HL-60 (cell line): ENCODE measurements at places on chromosomes 7 and 10.

- DNase-seq, result no peak
Measured at GRCh38 chr7:150986099-150986512, 4.7 kb upstream of the NOS3 start.

GRCh38 chr7:14714161-14714728 is 188.3 kb downstream of the DGKB start:
- no peak for DNase-seq

GRCh38 chr7:143408686-143409561 is at the start of gene EPHA1:
TSS of gene EPHA1 (minus strand) at chr7:143408856. CDS start at chr7:143408805, 51 bp downstream.
- no peak for DNase-seq

- DNase-seq, result no peak
Measured at GRCh38 chr7:105886776-105887175, 10.4 kb upstream of the ATXN7L1 start.

DNA sequence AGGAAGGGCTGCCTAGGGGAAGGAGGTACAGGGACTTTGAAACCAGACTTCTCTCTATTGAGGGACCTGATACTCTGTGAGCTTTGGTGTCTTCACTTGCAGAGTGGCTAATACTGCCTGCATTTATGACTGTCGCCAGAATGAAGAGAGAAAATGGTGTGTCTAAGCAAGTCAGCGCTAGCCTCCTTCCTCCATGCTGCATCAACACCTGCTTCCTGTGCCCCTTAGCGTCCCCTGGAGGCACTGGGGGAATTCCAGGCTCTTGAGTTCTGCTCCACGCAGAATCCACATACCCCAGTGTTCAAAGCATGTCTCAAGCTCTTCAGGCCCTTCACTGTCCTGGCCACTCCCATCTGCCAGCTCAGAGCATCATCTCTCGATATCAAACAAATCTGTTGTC is 140.5 kb downstream of the PKD1L1 start:
- DNase-seq, result no peak

DNA sequence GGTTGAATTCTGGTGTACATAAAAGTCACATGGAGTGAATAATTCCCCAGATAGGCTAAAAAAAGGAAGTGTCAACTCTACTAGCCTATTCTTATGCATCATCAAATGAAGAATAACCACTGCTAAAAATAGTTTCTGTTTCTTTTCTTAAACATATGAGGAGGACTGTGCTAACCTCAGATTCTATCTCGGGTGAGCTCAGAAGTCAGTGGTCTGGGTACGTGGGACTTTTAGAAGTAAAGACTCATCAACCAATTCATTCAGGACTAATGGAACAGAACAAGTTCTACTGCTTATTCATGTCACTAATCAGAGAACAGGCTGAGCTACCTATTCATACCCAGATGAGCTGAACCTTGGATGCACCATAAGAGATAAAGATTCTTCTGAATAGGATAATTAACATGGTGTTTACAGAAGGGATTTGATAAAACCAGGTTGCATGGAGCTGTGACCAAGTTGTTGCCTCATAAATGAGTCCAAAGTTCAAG is 9.5 kb upstream of the ASAH2 start:
- no peak for DNase-seq

DNA sequence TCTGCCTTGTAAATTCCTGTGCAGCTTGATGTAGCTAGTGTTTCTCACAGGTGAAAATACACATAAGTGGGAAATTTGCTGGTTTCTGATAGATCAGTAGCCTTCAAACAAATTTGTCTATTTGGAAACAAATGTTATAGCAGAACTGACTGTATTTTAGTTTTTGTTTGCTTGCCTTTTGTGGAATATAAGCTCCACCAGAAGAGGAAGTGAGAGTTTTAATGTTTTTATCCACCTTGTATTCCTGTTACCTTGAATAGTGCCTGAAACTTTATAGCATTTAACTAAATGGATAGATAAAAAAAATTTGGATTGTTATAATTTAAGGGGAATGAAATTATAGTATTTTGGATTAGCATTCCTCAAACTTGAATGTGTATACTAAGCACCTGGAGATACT is 9.8 kb downstream of the WAC start:
- no peak for DNase-seq

DNA sequence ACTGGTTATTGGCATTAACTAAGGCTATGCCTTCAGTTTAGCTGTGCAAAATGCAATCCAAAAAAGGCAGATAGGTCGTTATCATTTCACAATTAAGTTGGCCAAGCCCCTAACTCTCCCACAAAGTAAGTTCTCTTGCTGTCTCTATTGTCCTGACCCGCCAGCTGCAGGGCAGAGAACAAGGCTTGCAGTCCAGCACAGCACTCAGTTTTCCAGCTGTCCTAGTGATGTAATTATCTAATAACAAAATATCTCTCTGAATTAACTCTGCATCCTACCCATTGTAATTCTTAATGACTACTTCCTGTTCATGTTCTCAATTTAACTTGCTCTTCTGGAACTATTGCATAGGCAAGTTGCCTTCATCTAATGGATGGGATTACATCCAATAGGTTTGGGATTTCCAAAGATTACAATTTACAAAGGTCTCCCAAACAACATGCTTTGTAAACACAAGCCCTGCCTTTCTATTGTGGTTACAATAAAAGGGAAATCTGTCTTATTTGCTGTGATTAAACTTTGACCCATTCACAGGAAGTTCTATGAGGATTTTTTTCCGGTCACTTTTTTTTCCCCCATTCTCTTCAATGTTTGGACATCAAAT is 55.2 kb downstream of the CDK6 start:
- peak; percentile 49 for DNase-seq

GRCh38 chr7:101553771-101554445 is 75.2 kb downstream of the MYL10 start:
- no peak for DNase-seq

GRCh38 chr7:37901890-37902524 is 14.6 kb downstream of the SFRP4 start:
- DNase-seq, result no peak

DNA sequence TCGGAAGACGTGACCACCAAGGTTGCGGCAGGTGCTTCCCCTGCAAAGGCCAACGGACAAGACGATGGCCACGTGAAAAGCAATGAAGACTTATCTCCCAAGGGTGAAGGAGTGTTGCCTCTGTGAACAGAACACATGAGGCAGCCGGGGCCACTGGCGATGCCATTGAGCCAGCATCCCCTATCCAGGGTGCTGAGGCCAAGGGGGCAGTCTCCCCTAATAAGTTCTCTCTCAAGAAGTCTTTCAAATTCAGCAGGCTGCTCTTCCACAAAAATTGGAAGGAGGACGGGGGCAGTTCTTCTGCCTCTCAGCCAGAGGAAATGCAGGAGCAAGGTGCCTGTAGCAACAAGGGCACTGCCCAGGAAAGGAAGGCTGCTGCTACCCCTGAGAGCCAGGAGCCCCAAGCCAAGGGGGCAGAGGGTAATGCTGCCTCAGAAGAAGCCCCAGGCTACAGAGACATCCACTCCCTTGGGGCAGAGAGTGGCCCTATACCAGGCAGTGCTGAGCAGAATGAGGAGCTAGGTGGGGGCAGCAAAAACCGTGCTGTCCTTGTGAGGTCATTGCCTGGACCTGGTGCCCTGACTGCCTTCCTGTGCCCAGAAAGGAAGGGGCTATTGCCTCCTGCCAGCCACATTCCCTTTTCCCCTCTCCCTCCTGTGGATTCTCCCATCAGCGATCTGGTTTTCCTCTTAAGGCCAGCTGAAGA is 17.3 kb downstream of the NT5C2 start:
- DNase-seq, result no peak

DNA sequence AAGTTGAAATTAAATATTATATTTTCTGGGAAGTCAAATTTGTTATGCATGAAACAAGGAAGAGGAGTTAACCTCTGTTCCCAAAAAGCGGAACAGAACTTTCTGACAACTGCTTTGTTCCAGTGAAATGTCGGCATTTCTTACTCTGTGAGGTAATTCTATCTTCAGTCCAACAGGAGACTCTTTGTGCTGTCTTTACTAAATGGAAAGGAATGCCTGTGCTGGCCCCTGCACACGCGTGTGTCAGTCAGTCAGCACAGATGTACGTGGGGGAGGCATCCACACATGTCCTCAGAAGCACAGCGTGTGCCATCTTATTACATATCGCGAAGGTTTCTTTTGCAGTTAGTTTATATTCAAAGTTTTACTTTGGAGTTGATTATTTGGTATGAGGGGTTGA is 37.5 kb downstream of the NET1 start:
- peak; percentile 12 for DNase-seq

GRCh38 chr7:111041577-111041976 is 49.4 kb upstream of the LRRN3 start:
- DNase-seq, result no peak
